H4 (cell line): ENCODE measurements at places on chromosomes 3 and 15.

GRCh38 chr3:99516936-99517335, 121.5 kb upstream of the COL8A1 start:
- no peak for DNase-seq

GRCh38 chr3:99783011-99783573, 34.6 kb upstream of the CMSS1 start:
- peak; percentile 91 for DNase-seq

GRCh38 chr3:48459331-48459730, 12.8 kb downstream of the ATRIP start:
- DNase-seq = no peak

GRCh38 chr15:25182736-25183445, 228.1 kb downstream of the SNRPN start:
- no peak for DNase-seq

DNA sequence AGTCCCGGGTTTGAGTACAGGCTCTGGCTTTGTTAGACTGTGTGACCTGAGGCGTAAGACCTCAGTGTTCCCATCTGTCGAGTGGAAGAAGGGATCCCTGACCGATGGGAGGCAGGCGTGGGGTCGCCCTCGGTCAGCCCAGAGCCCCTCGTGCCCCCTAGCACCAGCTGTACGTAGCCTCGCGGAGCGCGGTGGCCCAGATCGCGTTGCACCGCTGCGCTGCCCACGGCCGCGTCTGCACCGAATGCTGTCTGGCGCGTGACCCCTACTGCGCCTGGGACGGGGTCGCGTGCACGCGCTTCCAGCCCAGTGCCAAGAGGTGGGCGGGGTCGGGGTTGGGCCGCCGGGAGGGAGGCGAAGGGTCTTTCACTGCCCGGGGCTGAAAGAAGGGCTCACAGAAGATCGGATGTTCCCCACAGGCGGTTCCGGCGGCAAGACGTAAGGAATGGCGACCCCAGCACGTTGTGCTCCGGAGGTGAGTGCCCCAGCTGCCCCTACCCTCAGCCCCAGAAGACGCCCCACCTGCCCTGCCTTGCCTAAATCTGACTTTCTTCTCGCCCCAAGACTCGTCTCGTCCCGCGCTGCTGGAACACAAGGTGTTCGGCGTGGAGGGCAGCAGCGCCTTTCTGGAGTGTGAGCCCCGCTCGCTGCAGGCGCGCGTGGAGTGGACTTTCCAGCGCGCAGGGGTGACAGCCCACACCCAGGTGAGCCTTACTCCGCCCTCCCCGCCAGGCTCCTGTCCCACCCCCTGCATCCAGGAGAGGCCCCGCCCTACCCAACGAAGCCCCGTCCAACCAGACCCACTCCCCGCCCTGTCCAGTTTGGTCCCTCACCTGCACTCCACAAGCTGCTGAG, 3.5 kb upstream of the LSMEM2 start:
- DNase-seq = no peak

DNA sequence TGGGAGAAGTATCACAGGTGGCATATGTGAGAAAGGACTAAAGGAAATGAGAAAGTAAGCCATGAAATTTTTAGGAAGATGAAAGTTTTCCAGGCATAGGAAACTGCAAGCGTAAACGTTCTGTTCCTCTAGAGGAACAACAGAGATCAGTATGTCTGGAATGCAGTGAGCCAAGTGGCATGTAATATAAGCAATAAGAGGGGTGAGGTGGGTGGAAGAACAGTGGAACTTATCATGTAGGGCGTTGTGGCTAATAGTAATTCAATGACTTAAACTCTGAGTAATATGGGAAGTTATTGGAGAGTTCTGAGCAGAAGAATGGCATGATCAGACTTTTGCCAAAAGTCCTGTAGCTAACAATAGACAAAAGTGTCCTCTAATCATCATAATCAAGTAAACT, 902.9 kb downstream of the EPHA3 start:
- DNase-seq = no peak
